Stimulated activated CD8-positive, alpha-beta memory T cell treated with anti-CD3 and anti-CD28 coated beads, Interleukin-2, amount 100 ng/mL, for 48 hours (primary cell): ENCODE measurements at places on chromosomes 11 and 22.

GRCh38 chr22:27269751-27270543 is 531.6 kb downstream of the MN1 start:
- DNase-seq: no peak

DNA sequence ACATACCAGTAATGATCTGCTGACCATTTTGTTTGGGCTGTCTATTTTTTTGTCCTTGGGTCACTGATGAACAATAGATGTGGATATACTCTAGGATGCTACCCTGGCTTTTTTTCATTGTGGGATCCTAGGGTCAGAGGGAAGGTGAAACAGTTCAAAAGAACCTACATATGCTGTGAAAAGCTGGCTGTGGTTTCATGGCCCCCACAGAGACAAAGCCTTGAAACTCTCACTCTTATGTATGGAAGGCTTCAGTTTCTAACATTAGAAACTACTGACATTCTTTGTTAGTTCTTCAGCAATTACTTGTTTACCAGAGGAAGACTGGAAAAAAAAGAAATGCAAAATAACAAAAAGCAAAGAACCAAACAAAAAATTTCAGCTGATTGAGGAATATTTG is 250.7 kb downstream of the FAT3 start:
- no peak for DNase-seq

- DNase-seq: no peak
These were observed 14.8 kb downstream of the OR51E2 start for GRCh38 chr11:4682623-4683419.

- DNase-seq: no peak
These were observed 145.9 kb upstream of the NAV2 start for GRCh38 chr11:19566583-19567379.

GRCh38 chr11:120029321-120029720 is 108.6 kb downstream of the TRIM29 start:
- no peak for DNase-seq

DNA sequence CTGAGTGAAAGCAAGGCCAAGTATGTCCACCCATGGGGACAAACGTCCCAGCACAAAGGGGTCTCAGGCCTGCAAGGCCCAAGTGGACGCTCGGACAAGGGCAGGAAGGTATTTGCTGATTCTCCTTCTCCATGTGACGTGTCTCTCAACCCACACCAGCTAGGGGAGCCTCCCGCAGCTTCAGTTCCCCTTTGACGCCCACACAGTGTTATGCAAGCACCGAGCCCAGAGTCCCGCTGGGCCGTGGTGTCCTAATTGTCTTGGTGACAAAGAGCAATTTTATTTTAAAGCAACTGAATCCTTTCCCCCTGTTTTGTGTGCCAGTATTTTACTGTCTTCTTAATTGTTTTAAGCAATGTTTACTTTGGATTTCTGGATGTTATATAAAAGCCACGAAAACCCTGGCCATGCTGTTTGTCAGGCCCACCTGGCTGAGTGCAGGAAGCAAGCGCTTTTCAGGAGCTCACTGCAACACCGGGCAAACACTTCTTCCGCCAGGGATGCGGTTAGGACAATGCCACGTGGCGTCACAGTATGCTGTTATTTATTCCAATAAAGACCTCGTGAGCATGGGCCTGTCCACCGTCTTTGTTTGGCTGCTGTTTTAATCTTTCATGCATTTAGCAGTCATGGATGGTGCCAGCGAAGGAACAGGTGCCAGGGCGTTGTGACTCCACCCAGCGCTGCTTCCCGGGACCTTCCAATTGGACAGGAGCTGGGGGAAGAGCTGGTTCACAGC is 8.2 kb upstream of the PARVG start:
- DNase-seq: no peak

DNA sequence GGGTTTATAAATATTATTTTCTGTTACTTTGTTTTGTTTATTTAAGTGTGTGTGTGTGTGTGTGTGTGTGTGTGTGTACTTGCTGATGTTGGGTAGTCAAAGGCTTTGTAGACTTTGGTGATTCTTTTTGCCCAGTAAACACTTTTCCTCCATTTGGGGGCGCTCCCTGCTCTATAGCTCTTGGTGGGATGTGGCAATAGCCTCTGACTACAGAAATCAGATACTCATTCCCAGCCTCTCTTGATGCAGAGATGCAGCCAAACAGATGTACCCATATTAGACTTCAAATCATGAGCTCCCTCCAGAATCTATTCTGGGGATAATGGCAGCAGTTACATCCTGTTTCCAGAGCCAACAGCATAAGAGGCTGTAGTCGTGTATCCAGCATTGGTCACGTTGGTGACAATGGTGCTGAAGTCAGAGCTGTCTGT is 33.4 kb upstream of the APOL5 start:
- DNase-seq: no peak

- DNase-seq: no peak
These were observed 1.6 kb downstream of the TMEM135 start for GRCh38 chr11:87039371-87039770.

GRCh38 chr11:118219732-118220131 is 5.1 kb downstream of the JAML start:
- no peak for DNase-seq

DNA sequence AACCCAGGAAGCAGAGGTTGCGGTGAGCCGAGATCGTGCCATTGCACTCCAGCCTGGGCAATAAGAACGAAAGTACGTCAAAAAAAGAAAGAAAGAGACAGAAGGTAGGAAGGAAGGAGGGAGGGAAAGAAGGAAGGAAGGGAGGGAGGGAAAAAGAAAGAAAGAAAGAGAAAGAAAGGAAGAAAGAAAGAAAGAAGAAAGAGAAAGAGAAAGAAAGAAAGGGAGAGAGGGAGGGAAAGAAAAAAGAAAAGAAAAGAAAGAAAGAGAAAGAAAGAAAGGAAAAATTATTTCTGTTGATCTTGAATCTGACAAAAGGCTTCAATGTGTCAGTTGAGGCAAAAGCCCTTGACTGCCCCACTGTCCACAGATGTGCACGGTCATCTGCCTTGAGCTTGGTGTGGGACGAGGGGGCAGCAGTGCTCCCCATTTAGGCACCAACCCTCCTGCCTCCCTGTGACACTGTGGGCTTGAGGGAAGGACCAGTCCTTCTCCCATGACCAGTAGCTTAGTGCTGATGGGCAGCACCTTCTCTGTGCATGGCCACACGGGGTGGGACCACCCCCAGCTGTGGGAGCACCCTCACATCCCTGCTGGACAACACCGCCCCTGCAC is 24.4 kb downstream of the KCTD17 start:
- no peak for DNase-seq

- no peak for DNase-seq
These were observed 54.6 kb upstream of the SC5D start for GRCh38 chr11:121237686-121238658.

DNA sequence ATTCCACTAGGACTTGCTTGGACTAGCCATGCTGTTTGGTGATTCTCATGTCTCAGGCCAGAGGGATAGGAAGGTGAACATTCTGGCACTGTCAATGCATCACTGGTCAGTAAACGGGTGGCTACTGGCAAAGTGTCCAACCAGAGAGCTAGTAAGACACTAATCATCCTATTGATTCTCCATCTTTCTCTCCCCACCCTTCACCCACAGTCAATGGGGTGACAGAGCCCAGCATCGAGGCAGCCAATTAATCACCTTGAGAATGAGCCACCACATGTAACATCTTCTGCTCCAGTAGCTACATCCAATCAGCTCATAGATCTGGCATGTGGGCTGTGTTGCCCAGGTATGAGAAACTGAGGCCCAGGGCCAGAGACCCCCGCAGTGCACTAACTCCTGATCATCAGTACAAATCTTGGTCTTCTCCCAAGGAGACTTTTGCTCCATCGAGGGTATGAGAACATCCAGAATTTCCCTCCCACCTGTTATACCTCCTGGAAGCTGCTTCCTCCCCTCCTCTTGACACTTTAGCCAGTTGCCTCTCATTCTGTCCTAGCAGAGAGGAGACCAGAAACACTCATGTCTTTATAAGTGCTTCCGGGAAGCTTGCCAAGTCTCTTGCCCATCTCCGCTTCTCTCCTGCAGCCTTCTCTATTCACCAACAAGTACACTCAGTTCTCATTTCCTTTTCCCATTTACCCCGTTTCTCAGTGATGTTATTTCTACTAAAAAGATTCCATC is 17.0 kb downstream of the HTR3A start:
- DNase-seq: no peak

GRCh38 chr11:120335556-120335907 is 681 bp upstream of the ARHGEF12 start:
- DNase-seq: no peak

GRCh38 chr22:18133452-18133851 is 16.5 kb upstream of the USP18 start:
- DNase-seq: no peak

DNA sequence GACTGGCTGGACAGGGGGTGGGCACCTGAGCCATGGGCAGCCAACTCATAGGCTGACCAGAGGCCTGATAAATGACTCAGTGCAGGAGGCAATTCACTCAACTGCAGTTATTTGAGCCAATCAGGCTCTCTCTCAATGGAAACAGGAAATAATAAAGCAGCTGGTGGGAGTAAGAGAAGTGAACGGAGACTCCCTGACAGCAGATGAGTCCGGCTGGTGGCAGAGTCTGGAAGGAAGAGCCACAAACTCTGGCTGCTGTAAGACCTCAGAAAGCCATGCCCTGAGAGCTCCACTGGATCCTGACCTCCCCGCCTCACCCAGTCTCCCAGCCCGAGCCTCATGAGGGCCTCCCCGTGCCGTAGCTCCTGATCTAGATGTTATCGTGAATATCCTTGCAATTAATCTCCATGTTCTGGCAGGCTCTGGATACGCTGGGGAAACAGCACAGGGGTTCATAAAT is 69.8 kb downstream of the TRIM29 start:
- no peak for DNase-seq

GRCh38 chr11:4578624-4579023 is 2.9 kb upstream of the OR52I2 start:
- no peak for DNase-seq

- DNase-seq: no peak
These were observed 77.5 kb upstream of the MYOD1 start for GRCh38 chr11:17641792-17642350.

- no peak for DNase-seq
These were observed 1458.6 kb upstream of the TENM4 start for GRCh38 chr11:80899381-80899780.

DNA sequence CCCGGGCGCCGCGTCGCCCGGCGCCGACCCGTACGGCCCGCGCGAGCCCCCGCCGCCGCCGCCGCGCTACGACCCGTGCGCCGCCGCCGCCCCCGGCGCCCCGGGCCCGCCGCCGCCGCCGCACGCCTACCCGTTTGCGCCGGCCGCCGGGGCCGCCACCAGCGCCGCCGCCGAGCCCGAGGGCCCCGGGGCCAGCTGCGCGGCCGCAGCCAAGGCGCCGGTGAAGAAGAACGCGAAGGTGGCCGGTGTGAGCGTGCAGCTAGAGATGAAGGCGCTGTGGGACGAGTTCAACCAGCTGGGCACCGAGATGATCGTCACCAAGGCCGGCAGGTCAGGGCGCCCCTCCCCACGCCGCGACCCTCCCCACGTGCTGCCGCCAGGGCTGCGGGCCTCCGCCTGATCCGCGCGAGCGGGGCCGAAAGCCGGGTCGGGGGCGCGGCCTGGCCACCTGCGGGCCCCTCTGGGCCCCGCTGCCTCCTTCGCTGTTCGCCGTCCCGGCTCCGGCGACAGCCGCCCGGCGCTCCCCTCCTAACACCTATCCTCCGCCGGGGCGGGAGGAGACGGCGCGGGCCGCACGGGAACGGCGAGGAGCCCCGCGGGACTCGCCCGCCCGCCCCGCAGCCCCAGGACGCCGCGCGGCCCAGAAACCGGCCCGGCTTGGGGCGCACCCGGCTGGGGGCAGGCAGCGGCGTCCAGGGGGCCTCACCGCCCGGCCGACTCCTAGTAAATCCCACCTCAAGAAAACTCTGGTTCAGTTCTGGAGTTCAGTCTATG is 560 bp downstream of the TBX1 start:
- no peak for DNase-seq

DNA sequence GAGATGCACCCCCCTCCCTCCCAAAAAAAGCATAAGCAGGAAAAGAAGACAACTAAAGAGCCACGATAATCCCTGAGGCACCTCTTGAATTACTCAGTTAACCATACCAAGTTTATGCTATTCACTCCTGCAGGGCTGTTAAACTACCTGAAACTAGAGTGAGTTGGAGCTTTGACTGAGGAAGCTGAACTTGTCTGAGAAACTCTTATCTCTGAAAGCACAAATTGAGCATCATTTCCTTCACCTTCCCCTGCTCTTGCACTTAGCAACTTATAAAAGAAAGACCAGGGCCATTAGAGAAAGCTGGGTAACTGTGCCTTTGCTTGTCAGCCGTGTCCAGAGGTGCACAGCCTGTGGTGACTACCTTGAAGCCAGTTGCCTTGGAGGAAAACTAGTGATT is 745.6 kb downstream of the NELL1 start:
- no peak for DNase-seq

GRCh38 chr11:96339706-96340554 is 3.1 kb downstream of the MAML2 start:
- no peak for DNase-seq

DNA sequence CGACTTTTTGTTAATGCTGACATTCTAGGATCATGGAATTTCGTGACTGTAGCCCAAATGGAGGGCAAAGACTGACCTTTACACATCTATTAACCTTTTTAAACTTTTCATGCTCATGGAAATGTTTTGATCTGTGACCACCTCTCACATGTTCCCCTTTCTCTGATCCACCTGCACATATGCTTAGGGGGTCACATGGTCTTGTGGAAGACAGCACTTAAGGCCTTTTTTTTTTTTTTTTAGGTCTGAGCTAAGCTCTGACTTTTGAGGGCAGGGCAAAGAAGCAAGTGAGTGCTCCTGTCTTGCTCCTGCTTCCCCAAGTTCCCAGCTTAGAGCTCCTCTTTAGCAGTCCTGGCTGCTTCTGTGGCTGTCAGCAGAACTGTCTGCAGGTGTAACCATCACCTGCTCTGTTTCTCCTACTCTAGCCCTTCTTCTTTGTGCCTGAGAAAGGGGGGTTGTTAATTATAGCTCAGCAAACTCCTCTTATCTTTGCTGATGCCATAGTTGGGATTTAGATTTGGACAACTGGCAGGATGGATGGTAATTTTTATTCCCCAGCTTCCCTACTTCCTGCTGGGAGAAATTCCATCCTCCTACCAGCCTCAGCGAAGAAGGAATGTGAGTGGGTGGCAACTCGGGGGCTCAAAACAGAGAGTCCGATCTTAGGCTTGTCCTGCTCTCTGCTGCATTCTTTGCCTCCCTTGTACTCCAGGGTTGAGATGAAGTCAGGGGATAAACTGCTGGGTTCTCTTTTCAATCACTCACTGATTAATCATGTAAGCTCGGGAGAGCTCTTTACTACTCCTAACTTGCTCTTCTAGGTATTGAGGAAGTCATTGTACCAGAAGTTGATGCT is 64.4 kb downstream of the GRAMD1B start:
- no peak for DNase-seq
